ENCODE measurements at places on chromosomes 4 and X.
A peak's percentile ranks its signal among the peaks of the same experiment; 100 is the strongest.

DNA sequence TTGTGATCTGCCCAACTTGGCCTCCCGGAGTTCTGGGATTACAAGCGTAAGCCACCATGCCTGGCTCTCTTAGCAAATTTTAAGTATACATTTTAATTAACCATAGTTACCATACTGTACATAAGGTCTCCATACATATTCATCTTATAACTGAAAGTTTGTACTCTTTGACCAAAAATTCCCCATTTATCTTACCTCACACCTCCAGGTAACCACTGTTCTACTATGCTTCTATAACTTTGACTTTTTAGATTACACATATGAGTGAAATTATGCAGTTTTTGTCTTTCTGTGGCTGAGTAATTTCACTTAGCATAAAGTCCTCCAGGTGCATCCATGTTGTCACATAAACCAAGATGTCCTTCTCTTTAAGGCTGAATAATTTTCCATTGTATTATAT is 17.4 kb downstream of the C4orf51 start:
- no peak for DNase-seq

DNA sequence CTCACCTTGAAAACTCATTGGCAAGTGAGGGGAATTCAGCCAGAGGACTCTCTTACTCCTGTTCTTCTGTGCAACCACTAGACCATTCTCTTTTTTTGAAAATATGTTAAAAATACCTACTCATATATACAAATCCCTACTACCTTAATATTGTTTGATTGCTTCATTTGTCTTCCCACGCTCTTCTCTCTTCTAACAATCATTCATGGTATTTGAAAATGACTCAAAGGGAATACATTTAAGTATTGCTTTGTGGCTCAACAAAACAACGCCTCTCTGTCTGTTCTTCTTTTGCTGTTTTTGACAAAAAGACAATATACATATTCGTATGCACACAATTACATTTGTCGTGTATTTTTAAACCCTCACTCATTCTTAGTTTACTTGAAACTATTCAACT is 589.4 kb downstream of the ANKRD50 start:
- DNase-seq, result no peak

DNA sequence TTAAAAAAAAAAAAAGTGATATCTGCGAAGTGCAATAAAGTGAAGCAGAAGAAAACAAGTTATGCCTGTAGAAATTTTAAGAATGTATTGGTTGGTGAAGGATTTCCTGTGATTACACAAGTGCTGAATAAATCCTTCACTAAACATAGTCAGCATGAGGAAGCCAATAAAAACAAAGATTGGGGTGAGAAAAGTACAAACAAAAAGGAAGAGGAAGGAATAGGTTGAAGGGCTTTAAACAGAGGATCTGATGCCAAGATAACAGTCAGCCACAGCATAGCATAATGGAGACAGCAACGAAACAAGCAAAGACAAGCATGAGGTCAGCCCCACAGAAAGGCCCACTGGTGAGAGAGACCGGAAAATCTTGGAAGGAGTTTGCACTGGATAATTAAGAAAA is 372.2 kb downstream of the ADAM29 start:
- no peak for DNase-seq

GRCh38 chr4:113179091-113179490 is 129.6 kb downstream of the ANK2 start:
- DNase-seq, result no peak

GRCh38 chr4:74531963-74532794 is 87.2 kb downstream of the AREG start:
- peak; percentile 73 for DNase-seq

DNA sequence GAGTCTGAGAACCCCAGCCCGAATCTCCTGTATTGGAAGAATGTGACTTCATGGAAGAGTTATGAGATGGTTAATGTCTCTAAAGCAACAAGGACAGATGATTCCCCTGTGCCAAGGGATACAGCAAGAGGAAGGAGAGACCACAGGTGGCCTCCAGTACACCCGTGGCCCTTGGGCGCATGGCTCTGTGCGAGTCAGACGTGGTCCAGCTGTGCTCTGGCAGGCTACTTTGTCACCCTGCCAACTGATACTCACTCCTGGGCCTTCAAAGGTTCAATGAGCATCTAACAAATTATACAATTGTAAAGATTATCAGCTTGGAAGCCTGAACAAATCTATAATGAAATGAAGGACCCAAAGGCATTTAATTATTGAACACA is 71.7 kb downstream of the NYX start:
- DNase-seq, result no peak

DNA sequence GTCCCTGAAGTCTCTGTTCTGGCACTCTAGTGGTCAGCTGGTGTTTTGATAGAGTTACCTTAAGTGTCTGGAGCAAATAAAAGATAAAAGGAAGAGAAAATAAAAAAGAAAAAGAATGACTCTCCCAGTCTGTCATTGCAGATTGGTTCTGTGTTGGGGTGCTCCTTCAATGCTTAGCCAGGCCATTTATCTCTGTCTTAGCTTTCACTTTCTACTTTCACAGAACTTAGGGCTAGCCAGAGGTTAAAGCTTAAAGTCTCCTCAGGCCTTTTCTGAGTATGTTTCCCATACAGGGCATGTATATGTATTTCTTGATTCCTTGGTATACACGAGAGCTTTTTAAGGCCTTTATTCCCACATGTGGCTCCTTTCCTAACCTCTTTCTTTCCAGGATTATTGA is 83.1 kb upstream of the TEX13D start:
- DNase-seq, result no peak

DNA sequence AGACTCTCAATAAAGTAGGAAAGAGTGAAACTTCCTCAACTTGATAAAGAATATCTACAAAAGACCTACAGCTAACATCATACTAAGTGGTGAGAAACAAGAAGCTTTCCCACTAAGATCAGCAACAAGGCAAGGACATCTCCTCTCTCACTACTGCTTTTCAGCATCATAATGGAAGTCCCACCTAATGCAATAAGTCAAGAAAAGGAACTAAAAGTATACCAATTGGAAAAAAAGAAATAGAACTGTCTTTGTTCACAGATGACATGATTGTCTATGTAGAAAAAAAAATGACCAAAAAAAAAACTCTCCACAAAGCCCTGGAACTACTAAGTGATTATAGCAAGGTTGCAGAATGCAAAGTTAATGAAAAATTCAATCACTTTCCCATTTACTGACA is 25.1 kb upstream of the SH3RF1 start:
- DNase-seq, result no peak

DNA sequence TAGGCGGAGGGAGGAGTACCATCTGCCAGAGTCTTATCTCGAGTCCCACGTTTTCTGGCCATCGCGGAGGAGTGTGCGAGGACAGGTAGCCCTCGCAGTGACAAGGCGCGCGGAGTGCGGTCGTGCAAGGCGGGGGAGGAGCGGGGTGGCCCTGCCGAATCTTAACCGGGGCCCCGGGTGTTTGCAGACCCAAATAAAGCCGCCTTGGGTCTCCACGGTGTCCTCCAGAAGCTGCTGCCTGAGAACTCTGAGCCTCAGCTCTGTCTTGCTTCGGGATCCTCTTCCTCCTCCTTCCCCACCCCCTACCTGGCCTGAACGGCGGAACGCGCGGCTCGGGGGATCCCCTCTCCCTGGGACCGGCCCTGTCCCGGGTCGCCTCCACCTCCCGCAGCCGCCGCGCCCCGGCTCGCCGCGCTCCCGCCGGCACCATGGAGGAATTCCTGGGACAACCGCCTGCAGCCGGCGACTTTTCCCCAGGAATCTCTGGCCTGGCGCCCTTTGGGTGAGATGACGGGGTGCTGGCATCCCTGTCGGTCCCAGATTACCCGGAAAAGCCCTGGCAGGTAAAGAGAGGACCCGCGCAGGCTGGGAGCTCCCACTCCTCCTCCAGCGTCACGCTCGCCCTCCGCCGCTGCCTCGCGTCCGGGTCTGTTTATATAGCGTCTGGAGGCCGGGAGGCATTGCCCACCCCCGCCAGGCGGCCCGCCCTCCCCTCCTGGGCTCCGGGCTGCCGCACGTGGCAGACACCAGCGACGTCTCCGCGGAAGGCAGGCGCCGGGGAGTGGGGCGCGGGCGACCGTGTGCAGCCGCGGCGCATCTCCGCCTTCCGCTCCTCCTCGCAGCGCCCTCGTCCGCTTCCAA is at the start of gene GALNTL6:
Gene GALNTL6 (plus strand): TSS at position 740 of the 861 bp plus-strand sequence.
- DNase-seq, result no peak

DNA sequence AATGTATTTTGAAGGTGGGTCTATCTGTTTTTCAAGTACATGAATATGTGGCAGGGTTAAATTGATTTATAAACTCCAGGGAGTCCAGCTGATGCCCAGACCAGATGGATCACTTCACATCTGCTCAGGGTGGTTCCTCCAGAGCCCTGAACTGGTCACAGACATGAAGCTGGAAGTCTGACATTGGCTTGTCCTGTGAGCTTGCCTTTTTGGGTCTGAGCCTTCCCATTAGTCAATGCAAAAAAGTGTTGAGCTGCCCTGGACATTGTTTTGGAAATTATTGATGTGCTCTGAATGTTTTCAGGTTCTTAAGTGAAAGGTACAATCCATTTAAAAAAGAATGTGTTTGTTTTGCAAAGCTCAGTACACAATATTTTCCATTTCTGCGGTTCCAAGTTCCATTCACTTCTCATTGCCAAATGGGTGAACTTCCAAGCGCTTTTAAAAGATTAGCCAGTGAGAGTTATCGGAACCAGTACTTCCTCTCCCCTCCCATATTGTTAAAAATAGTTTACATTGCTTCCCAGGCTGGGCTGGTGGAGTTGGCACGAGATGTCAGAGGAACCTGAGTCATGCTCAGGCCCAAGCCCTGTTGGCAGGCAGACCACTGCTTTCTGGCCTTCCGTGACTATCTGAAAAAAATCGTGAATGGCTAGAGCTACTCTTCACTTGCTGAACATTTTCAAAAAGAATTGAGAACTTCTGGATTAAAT is 52.1 kb downstream of the PDGFRA start:
- DNase-seq, result no peak

DNA sequence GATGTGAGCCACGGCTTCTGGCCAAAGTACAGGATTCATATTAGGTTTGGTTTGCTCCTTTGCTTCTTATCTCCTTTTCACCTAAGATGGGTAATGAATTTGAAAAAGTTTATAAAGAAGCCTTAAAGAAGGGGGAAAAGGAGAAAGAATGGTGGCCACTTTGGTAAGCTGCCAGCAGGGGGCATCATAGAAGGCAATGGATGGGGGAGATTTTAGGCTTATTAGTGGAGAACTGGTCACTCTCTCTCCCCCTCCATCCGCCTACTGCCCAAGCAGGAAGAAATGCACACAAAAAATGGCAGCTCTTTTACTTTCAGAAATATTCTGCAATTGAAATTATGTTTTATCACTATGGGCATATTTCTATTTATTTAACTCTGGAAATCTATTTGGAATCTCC is 32.0 kb downstream of the SPARCL1 start:
- peak; percentile 29 for DNase-seq

DNA sequence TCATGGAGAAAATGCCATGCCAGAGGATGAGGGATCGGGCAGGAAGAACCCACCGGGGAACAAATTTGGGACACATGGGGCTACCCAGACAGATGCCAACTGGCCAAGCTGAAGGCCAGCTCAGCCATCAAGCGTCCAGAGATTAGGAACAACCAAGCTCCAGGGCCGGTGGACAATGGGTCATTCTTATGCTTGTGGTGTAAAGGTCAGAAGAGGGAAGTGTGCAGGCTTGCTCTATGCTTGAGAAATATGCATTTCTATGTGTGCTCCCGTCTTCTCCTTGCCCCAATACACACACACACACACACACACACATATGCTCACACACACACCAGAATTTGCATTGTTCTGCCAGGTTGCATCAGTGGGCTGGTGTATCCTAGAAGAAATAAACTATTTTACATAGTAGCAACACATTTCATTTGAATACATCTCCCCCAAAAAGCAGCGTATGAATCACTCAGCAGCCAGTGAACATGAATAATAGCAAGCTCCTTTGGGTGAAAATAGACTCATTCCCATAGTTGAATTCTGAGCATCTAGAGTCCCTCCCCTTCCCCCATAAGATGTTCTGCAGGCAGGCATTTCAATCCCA is 201.9 kb upstream of the PPARGC1A start:
- no peak for DNase-seq

DNA sequence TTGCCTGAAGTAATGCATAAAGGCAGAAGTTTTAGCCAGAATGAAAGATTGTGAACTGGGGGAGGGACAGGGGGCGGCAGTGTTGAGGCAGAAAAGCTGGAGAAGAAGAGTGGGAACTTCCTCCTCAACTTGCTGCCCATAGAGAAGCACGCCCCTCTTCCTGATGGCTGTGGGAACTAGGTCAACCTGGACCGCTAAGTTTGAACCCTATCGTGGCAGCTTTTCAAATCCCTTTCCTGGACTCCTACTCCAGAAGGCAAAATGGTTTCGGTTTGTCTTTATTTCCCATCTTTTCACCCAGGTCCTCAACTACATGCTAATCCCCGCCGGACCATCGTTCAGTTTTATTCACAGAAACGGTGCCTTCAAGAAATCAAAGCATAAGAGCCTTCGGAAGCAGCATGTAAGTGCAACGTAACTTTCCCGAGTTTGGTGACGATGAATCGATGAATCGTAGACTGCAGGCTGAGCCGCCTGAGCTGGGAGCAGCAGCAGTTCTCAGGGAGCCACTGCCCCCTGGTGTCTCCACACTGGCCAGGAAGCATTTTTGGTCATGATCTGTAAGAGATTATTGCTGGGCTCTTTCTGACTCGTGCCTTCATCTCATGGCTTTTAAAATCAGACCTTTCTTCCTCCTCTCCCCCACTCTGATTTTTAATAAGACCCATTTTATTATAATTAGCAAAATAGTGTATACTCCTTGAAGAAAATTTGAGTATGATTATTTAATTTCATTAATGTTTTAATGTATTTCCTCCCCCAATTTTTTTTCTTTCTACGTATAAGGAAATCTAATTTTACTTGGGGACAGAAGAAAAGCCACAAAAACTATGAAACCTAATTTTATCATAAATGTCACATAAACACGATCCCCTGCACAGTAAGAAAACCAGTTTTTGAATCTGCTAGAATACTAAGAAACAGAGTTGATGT is 21.4 kb downstream of the SPINK2 start:
- peak; percentile 88 for DNase-seq

DNA sequence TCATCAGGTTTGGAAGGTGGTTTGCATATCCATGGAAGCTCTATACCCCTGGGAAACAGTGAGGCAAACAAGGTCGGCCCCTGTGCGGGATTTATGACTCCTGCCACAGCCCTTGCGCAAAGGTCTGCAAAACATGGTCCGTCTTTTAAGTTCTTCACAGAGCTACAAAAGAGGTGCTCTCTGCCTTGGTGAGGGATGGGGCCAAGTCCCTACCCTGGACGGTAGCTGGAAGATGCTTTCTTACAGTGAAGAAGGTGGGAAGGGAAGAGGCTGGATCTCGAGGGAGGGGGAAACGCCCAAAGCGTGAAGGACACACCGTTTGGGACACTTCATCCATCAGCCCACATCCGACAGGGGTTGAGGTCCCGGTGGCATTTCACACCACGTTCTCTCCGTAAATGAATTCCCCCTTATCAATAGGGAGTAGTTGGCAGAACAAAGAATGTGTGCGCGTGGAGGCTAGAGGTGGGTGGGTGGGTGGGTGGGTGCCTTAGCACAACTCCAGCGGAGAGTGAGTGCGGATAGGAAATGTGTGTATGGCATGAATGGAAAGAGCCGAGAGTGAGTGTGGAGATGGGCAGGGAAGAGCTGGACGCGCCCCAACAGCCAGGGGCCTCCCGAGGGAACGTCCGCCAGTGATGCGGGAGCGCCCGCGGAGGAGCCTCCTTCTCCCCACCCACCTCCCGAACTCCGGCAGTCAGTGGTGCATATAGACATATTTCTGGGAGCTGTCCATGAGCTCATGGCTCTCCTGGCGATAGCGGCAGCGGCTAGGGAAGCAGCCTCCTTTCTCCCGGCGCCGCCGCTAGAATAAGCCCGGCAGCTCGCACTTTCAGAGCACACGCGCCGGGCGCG is 68.3 kb downstream of the LARP7 start:
- DNase-seq, result no peak

All from NAMALWA (cell line).